Activated CD4-positive, alpha-beta T cell treated with anti-CD3 and anti-CD28 coated beads for 36 hours (primary cell): ENCODE measurements at places on chromosomes 7 and 10. TPM values are rescaled to one million over a fixed set of nuclear protein-coding genes. Genes with fewer than 3 reads are reported as not detected.

DNA sequence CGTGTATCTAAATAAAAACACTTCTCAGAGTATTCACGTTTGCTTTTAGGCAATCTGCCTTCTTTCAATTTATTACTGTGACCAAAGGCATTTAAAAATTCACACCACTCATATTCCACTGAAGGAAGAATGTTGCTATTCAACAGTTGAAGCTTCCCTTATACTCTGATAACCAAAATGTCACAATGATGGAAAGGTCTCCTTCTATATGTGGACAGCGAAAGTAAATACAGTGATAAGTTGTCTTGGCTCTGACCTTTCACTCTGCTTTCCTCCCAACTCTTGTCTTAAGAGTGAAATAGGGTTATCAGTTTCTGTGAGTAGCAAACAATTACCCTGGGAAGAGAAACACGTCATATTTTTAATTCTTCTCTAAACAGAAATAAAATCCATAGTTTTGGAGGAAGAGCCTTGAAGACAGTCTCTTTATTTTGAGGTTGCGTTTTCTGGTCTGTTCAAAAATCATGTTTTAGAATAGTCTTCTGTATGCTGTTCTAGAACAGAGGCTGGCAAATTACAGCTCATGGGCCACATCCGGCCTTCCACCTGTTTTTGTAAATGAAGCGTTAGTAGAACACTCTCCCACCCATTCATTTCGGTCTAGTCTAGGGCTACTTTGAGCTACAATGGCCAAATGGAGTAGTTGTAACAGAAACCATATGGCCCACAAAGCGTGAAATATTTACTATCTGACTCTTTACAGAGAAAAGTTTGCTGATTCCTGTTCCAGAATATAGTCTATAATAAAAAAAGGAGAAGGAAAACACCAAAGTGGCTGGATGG is 41.3 kb downstream of the ETV1 start:
- no peaks in the 10 kb centered on the region for H3K4me1 ChIP-seq
- no peak overlapping the region for H3K4me3 ChIP-seq
- H3K27me3 ChIP-seq = no peaks in the 10 kb centered on the region
- H3K27ac ChIP-seq = no peak overlapping the region

- H3K4me1 ChIP-seq = no peaks in the 10 kb centered on the region
- H3K4me3 ChIP-seq = no peak overlapping the region
- no peak overlapping the region for H3K27ac ChIP-seq
- no peak for DNase-seq
- H3K36me3 ChIP-seq = no peaks in the 10 kb centered on the region
Observed at GRCh38 chr7:46133751-46134150, 212.7 kb upstream of the IGFBP3 start.

GRCh38 chr10:227014-227413 is 91.8 kb downstream of the ZMYND11 start:
- H3K36me3 ChIP-seq = no peaks in the 10 kb centered on the region
- no peak for DNase-seq
- peaks cover 7% of the 10 kb centered on the region for H3K4me1 ChIP-seq
- H3K27ac ChIP-seq = no peak overlapping the region
- no peak overlapping the region for H3K4me3 ChIP-seq

DNA sequence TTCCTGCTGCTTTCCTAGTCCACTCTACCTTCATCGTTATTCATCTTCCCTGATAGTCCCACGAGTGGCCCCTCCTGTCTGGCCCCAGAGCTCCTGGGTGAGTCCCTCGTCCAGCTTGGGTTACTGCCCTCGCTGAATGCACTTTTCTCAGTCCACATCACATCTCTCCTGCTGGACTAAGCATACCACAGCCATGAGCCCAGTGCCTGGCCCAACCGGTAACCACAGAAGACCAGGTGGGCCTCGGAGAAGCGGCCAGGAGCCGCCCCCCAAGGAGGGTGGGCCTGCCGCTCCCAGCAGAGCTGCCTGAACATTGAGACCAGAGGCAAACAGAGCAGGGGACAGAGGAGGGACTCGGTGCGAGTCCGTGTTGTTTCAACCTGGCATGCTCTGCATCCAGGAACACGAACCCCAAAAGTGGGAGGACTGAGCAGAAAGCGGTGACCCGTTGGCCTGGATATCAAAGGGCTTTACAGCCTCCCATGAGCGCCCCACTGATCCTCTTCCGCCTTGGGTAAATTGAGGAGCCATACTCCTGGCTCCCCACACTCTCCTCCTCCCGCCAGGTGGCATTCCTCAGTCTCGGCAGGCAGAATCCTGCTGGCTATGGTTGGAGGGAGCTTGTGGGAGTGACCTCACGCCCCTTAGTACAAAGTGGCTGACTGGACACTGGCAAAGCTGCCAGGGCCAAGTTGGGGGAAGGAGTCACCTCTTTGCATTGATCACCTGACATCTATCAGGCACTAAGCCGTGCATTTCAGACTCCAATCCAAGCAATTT is 13.3 kb downstream of the TMEM72 start:
- DNase-seq = no peak
- H3K27me3 ChIP-seq = no peaks in the 10 kb centered on the region
- no peaks in the 10 kb centered on the region for H3K4me1 ChIP-seq
- no peaks in the 10 kb centered on the region for H3K36me3 ChIP-seq
- no peak overlapping the region for H3K27ac ChIP-seq

- H3K4me1 ChIP-seq = peaks cover 59% of the 10 kb centered on the region
- no peaks in the 10 kb centered on the region for H3K27me3 ChIP-seq
- peak overlapping the region; percentile 80 for H3K27ac ChIP-seq
- peak; percentile 65 for DNase-seq
- H3K36me3 ChIP-seq = peaks cover 25% of the 10 kb centered on the region
Observed at GRCh38 chr10:6300106-6300783, 97.5 kb downstream of the PFKFB3 start.

DNA sequence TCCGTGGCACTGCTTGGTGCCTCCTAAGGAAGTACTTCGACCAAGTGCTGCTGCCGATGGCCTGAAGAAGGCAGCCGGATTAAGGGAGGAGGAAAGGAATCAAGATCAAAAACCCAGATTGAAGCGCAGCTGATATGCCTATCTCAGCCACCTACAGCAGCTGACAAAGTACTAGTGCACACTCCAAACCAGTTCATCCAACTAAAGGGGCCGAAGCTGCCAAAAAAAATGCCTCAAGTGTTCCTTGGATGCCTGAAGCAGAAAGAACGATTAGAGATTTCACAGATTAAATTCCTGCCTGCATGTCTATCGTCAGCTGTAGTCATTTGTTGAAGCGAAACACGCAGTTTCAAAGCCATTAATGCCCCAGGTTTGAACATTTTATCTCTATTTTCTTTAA is 65.7 kb downstream of the TNRC18 start:
- peaks cover 8% of the 10 kb centered on the region for H3K4me1 ChIP-seq
- H3K27ac ChIP-seq = no peak overlapping the region
- H3K4me3 ChIP-seq = no peak overlapping the region
- peaks cover 52% of the 10 kb centered on the region for H3K36me3 ChIP-seq

- peaks cover 3% of the 10 kb centered on the region for H3K27me3 ChIP-seq
- no peak overlapping the region for H3K4me3 ChIP-seq
- H3K27ac ChIP-seq = no peak overlapping the region
Observed at GRCh38 chr10:121624836-121625486, 26.7 kb upstream of the FGFR2 start.

DNA sequence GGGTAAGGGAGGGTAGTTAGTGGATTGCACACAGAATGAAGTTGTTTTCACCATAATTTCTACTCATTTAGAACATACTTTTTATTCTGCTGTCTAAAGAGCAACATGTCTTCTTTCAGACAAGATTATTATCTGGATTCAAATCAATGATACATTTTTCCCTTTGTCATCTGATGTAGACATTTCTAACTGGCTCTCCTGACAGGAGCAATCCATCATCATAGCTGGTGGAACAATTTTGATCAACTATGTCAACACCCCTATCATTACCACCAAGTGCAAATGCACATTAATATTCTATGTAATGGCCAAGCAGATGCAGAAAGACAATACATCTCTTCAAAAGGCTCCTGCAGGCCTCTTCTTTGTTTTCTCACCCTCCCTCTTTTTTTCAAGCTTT is 672.9 kb upstream of the LRRTM3 start:
- no peaks in the 10 kb centered on the region for H3K36me3 ChIP-seq
- no peak overlapping the region for H3K27ac ChIP-seq
- no peaks in the 10 kb centered on the region for H3K4me1 ChIP-seq
- H3K4me3 ChIP-seq = no peak overlapping the region

- no peaks in the 10 kb centered on the region for H3K36me3 ChIP-seq
- no peak overlapping the region for H3K27ac ChIP-seq
- DNase-seq = no peak
- H3K4me3 ChIP-seq = no peak overlapping the region
Observed at GRCh38 chr10:19958787-19959186, 142.6 kb downstream of the PLXDC2 start.

- DNase-seq = no peak
- peaks cover 96% of the 10 kb centered on the region for H3K4me1 ChIP-seq
- H3K4me3 ChIP-seq = peak overlapping the region; percentile 99
- H3K36me3 ChIP-seq = peaks cover 67% of the 10 kb centered on the region
- no peaks in the 10 kb centered on the region for H3K27me3 ChIP-seq
Observed at GRCh38 chr7:142803901-142804300, 33.1 kb downstream of the PRSS2 start.

- peak overlapping the region; percentile 40 for H3K27ac ChIP-seq
- peaks cover 33% of the 10 kb centered on the region for H3K36me3 ChIP-seq
- no peak overlapping the region for H3K4me3 ChIP-seq
- no peak for DNase-seq
- H3K4me1 ChIP-seq = peaks cover 51% of the 10 kb centered on the region
Observed at GRCh38 chr7:157377436-157378124, 40.8 kb downstream of the DNAJB6 start.

GRCh38 chr10:58817201-58817846 is 304.7 kb downstream of the BICC1 start:
- H3K27ac ChIP-seq = no peak overlapping the region
- no peaks in the 10 kb centered on the region for H3K4me1 ChIP-seq
- H3K27me3 ChIP-seq = peaks cover 3% of the 10 kb centered on the region
- no peak for DNase-seq
- no peaks in the 10 kb centered on the region for H3K36me3 ChIP-seq

DNA sequence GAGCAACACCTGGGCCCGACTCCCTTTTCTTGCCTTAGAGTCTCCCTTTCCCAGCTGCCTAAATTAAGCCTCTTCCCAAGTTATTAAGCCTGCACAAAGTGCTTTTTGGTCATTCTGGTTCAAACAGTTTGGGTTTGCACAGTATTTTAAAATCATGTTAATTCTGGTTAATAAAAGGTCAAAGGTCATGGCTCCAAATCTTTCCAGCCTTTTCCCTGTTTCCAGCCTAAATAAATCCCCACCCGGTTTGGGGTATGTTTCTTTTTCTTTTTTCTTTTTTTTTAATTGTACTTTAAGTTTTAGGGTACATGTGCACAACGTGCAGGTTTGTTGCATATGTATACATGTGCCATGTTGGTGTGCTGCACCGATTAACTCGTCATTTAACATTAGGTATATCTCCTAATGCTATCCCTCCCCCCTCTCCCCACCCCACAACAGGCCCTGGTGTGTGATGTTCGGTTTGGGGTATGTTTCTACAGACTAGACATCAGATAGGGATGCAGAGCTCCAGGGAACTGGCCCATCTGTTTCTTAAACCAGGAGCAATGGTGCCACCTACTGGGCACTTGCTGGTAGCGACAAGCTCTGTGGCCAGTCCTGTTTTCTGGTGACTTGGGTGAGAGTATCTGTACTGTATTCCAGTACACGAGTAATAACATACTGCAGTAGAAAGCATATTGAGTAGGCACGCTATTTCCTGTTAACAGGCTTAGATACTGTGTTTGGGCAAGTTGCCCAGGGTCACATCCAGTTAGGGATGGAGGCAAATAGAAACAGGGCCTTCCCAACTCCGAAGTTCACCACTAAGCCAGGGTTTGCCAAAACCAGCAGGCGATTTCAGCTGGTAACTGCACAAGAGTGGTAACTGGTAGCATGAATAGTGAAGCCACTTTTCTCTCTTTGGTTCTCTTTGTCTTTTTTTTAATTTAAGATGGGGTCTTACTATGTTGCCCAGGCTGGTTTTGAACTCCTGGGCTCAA is 60.6 kb upstream of the TRIM8 start:
- no peaks in the 10 kb centered on the region for H3K36me3 ChIP-seq
- no peak overlapping the region for H3K4me3 ChIP-seq
- peak; percentile 91 for DNase-seq
- H3K27me3 ChIP-seq = no peaks in the 10 kb centered on the region

GRCh38 chr10:110163192-110163773 is 44.1 kb upstream of the MXI1 start:
- H3K4me1 ChIP-seq = peaks cover 13% of the 10 kb centered on the region
- no peaks in the 10 kb centered on the region for H3K36me3 ChIP-seq
- H3K27ac ChIP-seq = no peak overlapping the region
- H3K4me3 ChIP-seq = no peak overlapping the region
- DNase-seq = no peak

- H3K36me3 ChIP-seq = no peaks in the 10 kb centered on the region
- peaks cover 13% of the 10 kb centered on the region for H3K4me1 ChIP-seq
- no peak for DNase-seq
- H3K27ac ChIP-seq = no peak overlapping the region
Observed at GRCh38 chr7:112572669-112573301, 92.0 kb downstream of the LSMEM1 start.

DNA sequence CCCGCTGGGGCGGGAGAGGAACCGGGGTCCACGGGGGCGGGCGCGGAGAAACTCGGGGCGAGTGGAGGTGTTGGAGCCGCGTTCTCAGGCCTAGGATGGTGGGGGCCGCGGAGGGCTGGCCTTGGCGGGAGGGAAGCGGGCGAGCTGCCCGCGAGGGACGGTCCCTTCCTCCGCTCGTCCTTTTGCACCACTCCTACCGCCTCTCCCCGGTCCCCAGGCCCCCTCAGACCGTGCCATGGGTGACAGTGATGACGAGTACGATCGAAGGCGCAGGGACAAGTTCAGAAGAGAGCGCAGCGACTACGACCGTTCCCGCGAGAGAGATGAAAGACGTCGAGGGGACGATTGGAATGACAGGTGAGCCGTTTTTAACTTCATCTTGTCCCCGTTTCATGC is 451 bp downstream of the SRRT start:
- no peaks in the 10 kb centered on the region for H3K27me3 ChIP-seq
- peak overlapping the region; percentile 99 for H3K27ac ChIP-seq
- H3K4me1 ChIP-seq = peaks cover 49% of the 10 kb centered on the region

DNA sequence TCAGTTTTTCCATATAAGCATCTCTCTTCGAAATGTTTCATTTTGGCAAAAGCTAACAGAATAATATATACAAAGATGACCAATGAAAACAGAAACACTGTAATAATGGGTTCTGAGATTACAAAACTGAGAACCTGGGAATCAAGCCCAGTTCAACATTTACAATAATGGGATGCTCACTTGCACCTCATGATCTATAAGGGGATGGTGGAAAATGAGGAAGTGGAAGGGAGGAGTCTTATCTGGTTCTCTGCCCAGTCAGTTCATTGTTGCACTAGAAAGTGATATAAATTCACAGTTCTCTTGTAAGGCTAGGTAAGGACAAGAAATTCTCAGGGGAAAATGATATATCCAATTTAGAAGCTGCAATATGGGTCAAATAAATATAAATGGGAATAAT is 31.7 kb upstream of the RHOBTB1 start:
- H3K4me3 ChIP-seq = no peak overlapping the region
- H3K4me1 ChIP-seq = peaks cover 25% of the 10 kb centered on the region
- no peaks in the 10 kb centered on the region for H3K36me3 ChIP-seq
- H3K27me3 ChIP-seq = peaks cover 15% of the 10 kb centered on the region
- H3K27ac ChIP-seq = no peak overlapping the region
- DNase-seq = no peak

The KCP gene
- total RNA-seq = not detected

The SSC4D gene
- total RNA-seq = 0.91 TPM

The OR6B1 gene
- total RNA-seq = not detected

The ADIRF gene
- total RNA-seq = not detected

The TFPI2 gene
- not detected for total RNA-seq

The ANK3 gene
- total RNA-seq = 24.0 TPM

The C10orf143 gene
- total RNA-seq = 4.0 TPM

The CRHR2 gene
- not detected for total RNA-seq

The HOXA7 gene
- total RNA-seq = not detected

The PMPCB gene
- total RNA-seq = 70.7 TPM

The NYAP1 gene
- total RNA-seq = 0.21 TPM

The TMEM72 gene
- total RNA-seq = not detected
